Stimulated activated CD8-positive, alpha-beta memory T cell treated with anti-CD3 and anti-CD28 coated beads, Interleukin-4, amount 100 ng/mL, for 4 hours (primary cell): ENCODE measurements at places on chromosomes 4 and X.

DNA sequence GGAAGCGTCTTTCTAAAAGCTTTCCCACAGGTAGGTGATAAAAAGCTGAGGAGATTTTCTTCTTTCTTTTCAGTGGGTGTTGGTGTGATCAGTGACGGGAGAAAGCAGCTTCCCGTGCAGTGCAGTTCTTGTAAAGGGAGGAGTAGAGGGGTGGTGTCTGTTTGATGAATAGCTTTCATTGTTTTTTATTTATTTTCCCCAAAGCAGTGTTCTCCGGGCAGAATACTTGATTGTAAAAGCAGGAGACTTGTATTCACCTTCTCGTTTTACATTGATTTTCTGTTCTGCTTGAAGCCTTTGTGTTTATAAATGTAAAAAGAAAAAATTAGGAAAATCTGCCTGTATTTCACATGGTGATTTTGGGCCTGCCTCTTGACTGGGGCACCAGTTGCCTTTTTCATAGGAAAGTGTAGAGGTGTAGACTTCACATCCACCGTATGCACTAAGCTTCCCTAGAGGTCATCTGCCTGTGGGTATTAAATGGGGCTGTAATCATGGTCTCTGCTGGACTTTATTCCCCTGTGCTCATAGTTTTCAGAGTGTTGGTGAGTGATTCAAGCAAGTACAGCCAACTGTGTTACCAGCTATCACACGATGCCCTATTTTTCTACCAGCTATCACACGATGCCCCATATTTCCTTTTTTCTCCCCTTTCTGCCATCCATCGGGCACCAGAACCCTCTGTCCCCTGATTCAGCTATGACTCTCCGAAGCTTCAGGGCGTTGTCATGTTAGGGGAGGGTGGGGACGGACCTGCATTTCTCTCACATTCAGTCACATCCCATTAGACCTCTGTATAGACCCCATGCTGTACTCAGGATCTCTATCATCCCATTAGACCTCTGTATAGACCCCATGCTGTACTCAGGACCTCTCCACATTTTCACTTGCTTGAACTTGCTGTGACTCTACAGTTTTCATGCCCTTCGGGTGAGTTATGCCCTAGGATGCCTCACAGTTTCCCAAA, 526.5 kb downstream of the TRIML1 start:
- no peak for DNase-seq

- DNase-seq = no peak
Observed at GRCh38 chrX:13223868-13224567, 95.8 kb downstream of the ATXN3L start.

- no peak for DNase-seq
Observed at GRCh38 chr4:4361883-4362282, 25.0 kb upstream of the NSG1 start.

DNA sequence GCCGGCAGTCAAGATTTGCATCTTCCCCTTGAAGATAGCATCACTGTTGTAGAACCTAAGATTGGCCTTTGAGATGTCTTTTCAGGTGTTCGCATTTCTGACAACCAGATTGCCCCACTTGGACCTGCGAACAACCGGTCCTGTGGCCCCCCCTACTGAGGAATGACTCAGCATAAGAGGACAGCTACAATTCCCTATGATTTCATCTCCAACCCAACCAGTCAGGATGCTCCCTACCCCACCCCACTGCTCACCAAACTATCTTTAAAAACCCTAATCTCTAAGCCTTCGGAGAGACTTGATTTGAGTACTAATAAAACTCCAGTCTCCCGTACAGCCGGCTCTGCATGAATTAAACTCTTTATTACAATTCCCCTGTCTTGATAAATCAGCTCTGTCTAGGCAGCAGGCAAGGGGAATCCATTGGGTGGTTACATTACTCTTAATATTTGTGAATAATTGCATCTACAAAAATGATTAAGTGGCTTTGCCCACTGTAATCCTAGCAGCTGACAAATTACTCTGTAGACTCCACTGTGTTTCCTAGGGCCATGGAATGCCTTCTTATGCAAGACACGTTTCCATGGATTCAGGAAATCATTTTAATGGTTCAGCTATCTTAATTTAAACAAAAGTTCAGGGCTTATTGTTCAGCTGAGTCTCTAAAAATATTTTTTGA, 95.4 kb downstream of the GPR143 start:
- DNase-seq = no peak

DNA sequence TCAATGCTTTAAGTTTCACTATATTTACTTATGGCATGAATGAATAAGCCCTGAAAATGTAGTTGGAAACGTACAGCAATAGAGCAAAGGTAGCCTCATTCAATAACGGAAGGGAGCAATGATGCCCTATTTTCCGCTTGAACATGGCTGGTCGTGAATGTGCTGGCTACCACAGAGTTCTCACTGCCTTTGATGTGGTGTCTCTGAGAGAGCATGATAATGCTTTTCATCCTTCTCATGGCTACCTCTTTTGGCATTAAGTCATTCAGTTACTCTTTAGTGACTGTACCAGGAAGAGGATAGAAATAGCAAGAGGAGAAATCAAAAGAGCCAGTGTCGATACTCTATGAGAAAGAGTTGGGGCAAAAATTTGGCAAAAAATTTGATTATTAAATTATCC, 308.0 kb downstream of the PPP3CA start:
- DNase-seq = peak; percentile 33

DNA sequence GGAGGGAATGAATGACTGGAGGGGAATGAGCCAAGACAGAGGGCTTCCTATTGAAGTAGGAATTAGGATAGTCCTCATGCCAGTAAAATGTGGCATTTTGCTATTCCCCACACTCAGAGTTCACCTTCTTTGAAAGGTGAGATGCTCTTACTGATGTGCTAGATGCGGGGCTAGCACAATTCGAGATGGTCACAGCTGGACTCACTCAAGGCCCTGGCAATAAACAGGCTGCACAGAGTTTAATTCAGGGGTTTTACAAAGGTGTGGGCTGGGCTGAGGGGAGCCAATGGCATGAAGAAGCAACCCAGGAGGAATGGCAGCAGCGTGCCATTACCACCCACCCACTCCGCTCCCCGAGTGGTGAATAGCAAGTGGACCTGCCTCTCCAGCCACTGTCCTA, 55.1 kb downstream of the ENPP6 start:
- no peak for DNase-seq

DNA sequence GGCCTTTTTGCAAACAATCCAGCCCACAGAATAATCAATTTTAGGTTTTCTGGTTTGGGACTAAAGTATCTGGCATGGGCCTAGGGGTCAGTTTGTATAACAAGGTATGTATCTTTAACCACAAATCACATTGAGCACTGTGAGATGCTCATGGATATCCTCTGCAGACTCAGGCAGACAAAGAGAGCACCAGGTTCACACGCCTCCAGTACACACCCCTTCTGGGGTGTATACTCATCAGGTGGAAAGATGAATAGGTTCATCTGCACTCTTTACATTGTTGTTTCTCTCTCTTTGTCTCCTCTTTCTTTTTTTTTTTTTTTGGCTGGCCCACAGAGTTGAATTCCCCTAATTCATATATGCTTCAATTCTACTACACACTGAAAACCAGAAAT, 21.1 kb downstream of the TEC start:
- DNase-seq = no peak

DNA sequence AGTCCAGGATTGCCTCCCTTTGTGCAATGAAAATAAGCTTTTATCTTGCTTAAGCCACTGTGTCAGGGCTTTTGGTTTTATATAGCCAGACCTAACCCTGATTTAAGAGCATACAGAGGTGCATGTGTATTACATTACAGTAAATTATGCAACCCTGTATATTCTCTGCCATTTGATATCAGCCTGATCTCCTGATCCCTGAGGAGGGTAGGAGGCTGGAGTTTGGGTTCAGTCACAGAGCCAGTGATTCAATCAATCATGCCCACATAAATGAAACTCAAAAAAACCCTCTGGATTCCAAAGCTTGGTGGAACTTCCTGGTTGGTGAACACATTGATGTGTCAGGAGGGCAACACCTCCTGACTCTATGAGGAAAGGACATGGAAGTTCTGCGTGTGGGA, 7.3 kb upstream of the KLHL8 start:
- DNase-seq = no peak

- no peak for DNase-seq
Observed at GRCh38 chrX:42967681-42968300, 189.8 kb upstream of the PPP1R2C start.

- DNase-seq = no peak
Observed at GRCh38 chr4:106358899-106359298, 9.7 kb downstream of the GIMD1 start.

DNA sequence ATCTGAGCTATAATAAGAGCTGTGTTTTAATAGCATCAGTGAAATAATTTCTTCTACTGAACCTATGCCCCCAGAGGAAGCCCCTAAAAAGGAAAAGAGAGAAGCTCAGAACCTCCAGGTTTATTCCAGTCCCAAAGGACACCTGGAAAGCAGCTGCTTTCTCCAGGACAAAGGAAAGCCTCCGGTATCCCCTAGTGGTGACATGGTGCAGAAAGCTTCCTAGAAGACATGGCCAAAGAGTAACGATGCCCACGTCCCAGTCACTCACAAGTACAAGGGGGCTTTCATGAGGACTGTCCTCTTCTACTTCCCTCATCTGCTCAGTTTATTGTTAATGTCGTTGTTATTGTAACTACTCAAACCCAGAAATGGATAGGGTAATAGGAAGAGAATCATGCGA, 343.9 kb downstream of the UNC5C start:
- no peak for DNase-seq

GRCh38 chr4:147175460-147176025, 229.9 kb upstream of the TTC29 start:
- no peak for DNase-seq

- DNase-seq = no peak
Observed at GRCh38 chrX:15202454-15203177, 67.3 kb downstream of the ASB9 start.

- DNase-seq = no peak
Observed at GRCh38 chrX:10221651-10222050, 64.9 kb downstream of the CLCN4 start.

GRCh38 chrX:40175511-40176350, 78.0 kb upstream of the BCOR start:
- no peak for DNase-seq

- no peak for DNase-seq
Observed at GRCh38 chr4:80070880-80071603, 2.0 kb downstream of the ANTXR2 start.

GRCh38 chr4:137614491-137614890, 82.2 kb upstream of the PCDH18 start:
- no peak for DNase-seq

DNA sequence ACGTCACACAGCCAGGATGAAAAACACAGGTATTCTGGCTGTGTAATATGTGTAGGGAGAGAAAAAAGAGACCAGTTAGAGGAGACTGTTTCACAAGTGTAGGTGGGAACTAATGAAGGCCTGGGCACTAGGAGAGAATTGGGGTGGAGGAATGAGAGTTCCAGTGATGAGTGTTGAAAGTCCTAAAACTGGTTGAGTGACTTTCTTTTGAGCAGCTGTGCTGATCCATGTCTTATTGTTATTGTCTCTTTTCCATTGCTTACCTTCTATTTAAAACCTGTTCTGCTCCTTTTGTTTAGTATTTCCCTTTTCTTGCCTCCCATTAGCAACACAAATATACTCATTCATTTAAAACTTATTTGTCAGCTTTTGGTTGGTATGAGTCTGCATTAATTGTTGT, 88.7 kb downstream of the PDLIM5 start:
- DNase-seq = no peak

DNA sequence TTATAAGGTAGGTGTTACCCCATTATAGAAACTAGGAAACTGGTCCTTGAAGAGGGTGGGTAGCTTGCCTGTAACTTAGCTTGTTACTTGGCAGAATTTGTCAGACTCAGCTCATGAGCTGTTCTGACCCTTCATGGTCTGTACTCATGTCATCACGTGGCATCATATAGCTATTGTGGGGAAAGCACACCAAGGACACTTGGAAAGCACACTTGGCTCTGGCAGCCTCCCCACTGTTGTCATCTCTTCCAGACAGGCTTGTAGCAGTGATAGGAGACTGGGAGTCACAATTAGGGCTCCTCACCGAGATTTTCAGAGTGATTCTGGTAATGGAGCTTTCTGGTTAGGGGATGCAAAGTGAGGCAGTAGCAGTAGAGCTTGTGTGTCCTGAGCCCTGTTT, 30.4 kb downstream of the ADH5 start:
- DNase-seq = no peak

DNA sequence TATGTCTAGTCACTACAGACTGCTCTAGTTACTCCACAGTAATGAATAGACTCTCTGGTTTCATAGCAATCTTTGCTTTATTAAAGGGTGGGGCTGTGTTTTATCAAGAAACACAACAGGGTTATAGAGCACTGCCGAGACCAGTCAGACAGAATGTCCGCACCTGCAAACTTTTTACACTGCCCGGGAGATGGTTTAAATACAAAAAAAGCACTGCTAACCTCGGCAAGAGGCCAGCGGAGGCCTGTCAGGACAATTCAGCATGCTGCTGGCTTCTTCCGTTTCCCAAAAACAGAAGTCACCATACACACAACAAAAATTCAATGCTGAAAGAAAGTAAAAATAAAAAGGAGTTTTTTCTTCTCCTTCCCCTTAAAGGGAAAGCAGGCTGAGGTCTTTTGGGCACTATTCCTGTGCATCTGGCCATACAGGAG, 67.4 kb downstream of the IRF2 start:
- DNase-seq = no peak

- DNase-seq = no peak
Observed at GRCh38 chr4:159655547-159655946, 552.7 kb downstream of the RAPGEF2 start.

- DNase-seq = no peak
Observed at GRCh38 chr4:40763228-40763716, 13.5 kb downstream of the NSUN7 start.

DNA sequence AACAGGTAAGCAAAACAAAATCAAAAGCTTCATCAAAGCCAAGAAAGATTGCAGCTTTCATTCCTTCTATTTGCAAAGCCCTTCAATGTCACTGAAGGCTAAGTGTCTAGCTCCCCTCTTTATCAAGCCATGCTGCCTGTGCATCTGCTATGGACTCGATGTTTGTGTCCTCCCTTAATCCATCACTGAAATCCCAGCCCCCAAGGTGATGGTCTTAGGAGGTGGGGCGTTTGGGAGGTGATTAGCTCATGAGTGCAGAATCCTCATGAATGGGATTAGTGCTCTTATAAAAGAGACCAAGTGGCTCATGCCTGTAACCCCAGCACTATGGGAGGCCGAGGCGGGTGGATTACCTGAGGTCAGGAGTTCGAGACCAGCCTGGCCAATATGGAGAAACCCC, 6.9 kb upstream of the TRIM2 start:
- no peak for DNase-seq
